ENCODE measurements at places on chromosomes 1 and 21.

DNA sequence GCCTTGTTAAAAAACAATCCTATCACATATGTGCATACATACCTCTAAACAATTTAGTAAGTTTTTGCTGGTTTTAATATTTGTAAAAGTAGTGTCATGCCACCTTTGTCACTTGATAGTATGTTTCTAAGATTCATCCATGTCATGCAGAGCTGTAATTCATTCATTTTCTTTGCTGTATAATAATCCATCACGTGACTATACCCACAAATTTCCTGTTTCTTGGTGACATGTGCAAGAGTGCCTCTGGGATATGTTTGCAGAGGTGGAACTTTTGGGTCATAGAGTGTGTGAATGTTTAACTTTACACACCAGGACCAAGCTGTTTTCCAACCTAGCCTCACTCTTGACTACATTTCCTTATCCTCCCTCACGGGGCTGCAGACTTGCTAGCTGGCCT lies 62.9 kb downstream of the ZSCAN20 start:
- no peak for DNase-seq

DNA sequence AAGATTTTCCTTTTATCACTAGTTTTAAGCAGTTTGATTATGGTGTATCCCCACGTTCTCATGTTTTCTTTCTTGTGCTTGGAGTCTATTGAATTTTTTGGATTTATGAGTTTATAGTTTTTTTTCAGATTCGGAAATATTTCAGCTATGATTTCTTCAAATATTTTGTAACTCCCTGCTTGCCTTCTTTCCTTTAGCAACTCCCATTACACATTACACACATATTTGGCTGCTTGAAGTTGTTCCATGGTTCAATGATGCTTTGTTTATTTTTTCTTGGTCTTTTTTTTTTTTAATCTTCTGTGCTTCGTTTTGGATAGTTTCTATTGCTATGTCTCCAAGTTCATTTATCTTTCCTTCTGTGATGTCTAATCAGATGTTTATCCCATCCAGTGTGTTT lies 48.5 kb upstream of the WARS2 start:
- no peak for DNase-seq

- DNase-seq: no peak
Observed at GRCh38 chr1:207981976-207982375, 71.1 kb upstream of the CD34 start.

- no peak for DNase-seq
Observed at GRCh38 chr1:44747878-44748277, 8.2 kb downstream of the KIF2C start.

DNA sequence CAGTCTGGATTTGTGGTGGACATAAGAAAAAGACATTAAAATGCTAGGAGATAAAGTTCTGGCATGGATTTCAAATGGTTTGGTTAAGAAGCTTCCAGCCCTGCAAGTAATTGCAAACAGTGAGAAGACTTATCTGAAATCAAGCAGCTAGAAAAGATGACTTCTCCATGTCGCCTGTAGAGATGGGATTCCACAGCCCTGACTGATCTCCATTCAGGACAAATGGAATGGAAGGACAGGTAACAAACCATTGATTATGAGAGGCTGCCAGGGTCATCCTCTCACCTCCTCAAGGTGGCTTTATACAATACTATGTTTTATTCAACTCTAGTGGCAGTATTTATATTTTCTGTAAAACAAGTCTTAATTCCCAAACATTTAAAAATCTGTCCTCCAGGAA lies 237.9 kb downstream of the HLX start:
- peak; percentile 18 for DNase-seq

GRCh38 chr1:9363061-9363471 lies 70.4 kb downstream of the SPSB1 start:
- no peak for DNase-seq

DNA sequence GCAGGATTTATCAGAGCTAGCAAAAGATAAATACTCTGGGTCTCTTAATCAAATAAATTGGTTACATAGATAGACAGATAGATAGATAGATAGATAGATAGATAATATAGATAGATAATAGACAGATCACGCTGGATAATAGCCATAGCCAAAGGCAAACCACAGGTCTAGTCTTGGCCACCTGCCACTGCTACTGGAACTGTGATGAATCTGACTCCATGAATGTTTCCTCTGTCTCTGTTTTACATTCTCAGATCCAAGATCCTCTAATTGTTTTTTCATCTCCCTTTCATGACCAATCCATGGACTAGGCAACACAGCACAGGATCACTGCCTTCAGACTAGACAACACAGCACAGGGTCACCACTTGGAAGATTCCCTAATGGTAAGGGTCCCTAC lies 444.7 kb upstream of the NFIA start:
- DNase-seq: no peak

GRCh38 chr21:45322960-45323461 lies 35.3 kb upstream of the POFUT2 start:
- no peak for DNase-seq

- DNase-seq: no peak
Observed at GRCh38 chr1:212044851-212045250, 9.3 kb downstream of the DTL start.

GRCh38 chr1:100773444-100773843 lies 53.9 kb downstream of the VCAM1 start:
- DNase-seq: no peak

GRCh38 chr1:231983588-231984193 lies 357.1 kb downstream of the DISC1 start:
- DNase-seq: no peak

DNA sequence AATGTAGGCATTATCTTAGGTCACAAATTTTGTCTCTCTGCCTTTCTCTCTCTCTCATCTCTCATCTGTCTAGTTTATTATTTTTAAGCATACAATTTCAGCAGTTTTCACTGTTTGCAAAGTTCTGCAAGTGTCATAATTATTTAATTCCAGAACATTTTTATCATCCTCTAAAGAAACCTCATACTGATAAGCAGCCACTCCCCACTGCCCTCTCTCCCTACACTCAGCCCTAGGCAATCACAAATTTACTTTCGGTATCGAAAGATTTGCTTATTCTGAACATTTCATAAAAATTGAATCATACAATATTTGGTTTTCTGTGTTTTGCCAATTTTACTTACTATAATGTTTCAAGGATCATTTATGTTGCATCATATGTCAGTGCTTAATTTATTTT lies 16.6 kb downstream of the OR6Y1 start:
- no peak for DNase-seq

GRCh38 chr1:110060034-110060661 lies 10.3 kb downstream of the ALX3 start:
- DNase-seq: no peak

DNA sequence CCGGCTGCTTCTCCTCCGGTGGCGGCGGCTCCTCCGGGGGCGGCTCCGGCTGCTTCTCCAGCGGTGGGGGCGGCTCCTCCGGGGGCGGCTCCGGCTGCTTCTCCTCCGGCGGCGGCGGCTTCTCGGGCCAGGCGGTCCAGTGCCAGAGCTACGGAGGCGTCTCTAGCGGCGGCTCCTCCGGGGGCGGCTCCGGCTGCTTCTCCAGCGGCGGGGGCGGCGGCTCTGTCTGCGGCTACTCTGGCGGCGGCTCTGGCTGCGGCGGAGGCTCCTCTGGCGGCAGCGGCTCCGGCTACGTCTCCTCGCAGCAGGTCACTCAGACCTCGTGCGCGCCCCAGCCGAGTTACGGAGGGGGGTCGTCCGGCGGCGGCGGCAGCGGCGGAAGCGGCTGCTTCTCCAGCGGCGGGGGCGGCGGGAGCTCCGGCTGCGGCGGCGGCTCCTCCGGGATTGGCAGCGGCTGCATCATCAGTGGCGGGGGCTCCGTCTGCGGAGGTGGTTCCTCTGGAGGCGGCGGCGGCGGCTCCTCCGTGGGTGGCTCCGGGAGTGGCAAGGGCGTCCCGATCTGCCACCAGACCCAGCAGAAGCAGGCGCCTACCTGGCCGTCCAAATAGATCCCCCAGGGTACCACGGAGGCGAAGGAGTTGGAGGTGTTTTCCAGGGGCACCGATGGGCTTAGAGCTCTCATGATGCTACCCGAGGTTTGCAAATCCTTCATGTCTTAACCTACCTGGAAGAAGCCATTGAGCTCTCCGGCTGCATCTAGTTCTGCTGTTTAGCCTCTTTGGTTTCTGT lies 2.0 kb downstream of the LORICRIN start:
- DNase-seq: no peak

DNA sequence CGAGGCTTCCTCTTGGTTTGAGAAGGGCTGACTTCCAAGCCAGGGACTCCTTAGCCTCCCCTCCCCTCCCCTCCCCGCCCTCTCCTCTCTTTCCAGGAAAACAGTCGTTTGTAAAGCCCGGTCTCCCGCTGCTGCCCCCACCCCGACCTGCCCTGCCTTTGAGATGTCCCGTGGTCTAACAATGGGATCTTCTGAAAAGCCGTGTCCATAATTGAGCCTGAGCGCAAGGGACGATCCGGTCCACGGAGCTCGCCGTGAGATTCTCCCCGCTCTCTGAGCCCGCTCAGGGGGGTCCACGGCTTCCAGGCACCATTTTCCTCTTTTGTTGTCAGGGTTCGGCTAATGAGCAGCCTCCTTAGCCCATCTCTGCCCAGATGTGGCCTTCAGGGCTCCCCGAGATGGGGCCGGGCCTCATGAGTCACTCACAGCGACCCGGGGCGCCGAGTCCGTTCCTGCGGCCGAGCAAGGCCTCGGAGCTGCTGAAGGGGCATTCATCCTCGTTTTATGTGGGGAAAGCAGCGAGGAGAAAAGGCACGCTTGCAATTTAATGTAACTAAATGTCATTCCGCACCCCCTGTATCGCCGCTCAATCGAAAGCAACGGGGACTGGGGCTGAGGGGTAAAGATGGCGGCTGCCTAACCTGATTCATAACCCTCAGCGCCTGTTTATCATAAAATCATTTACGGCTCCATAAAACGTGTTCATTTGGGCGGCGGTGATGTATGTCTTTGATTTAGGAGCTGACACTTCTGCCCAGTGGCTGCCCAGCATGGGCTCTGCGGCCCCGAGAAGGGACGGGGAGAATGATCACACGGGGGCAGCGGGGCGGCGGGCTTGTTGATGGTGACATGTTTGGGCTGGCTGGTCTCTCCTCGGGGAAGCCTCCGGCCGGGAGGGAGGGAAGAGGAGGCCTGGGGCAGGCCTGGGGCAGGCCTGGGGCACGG lies 232.6 kb upstream of the C1orf174 start:
- DNase-seq: no peak

Measured in HFFc6 (cell line).